ENCODE measurements at places on chromosomes 2 and 18. TPM values are rescaled to one million over a fixed set of nuclear protein-coding genes. Genes with fewer than 3 reads are reported as not detected.

GRCh38 chr2:238599549-238600505 is 173.1 kb downstream of the ASB1 start:
- no peaks in the 10 kb centered on the region for H3K36me3 ChIP-seq
- H3K4me1 ChIP-seq, result peaks cover 30% of the 10 kb centered on the region
- peaks cover 4% of the 10 kb centered on the region for H3K27me3 ChIP-seq
- DNase-seq, result no peak

GRCh38 chr2:17146358-17146757 is 371.9 kb downstream of the RAD51AP2 start:
- H3K36me3 ChIP-seq, result no peaks in the 10 kb centered on the region
- no peak for DNase-seq
- H3K4me1 ChIP-seq, result no peaks in the 10 kb centered on the region
- H3K4me3 ChIP-seq, result no peak overlapping the region
- no peaks in the 10 kb centered on the region for H3K27me3 ChIP-seq
- no peak overlapping the region for H3K27ac ChIP-seq

DNA sequence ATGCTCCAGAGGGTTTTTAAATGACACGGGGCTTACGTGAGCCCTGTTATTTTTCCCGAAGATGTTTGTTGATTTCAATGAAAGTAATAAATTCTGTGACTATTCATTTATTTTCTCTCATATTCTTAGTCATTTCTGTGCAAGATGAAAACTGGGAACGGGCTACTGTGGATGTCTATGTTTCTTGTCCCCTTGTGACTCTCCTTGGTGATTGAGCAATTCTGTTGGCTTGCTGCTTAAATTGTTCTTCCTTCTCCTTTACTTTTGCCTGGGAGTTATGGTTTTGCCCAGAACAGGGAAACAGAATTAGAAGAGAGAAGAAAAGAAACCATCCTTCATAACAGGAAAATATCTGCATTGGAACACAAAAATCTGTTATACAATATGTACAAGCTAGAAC is 508.2 kb upstream of the DSEL start:
- no peak for DNase-seq
- no peak overlapping the region for H3K4me3 ChIP-seq
- no peak overlapping the region for H3K27ac ChIP-seq
- H3K36me3 ChIP-seq, result no peaks in the 10 kb centered on the region
- H3K27me3 ChIP-seq, result no peaks in the 10 kb centered on the region

ASIC4 gene
- 0.12 TPM for total RNA-seq

RAB6C gene
- not detected for total RNA-seq

Data from natural killer cell (primary cell).